Omental fat pad (tissue), 4 donors: ENCODE measurements at places on chromosomes 2 and 18. TPM values are rescaled to one million over a fixed set of nuclear protein-coding genes. Genes with fewer than 3 reads are reported as not detected.

DNA sequence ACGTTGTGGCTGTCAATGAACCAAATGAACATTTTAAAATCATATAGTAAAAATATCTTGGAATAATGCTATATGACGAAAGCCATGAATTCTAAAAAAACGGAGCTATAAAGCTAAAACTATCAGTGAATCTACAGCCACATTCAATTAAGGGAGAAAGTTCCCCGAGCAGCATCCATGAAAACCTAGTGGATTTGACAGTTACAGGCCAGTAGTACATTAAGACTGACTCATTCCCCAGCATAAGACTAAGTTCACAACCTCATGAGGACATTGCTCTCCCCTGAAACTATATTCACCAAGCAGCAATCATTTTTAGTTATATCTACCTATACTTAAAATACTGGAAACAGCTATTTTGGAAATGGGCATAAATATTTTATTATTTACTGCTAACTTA lies 36.6 kb downstream of the KIDINS220 start:
- DNase-seq: no peak

The ZNF804A gene
- total RNA-seq: 0.09 TPM

GRCh38 chr18:28114472-28114871 lies 62.5 kb downstream of the CDH2 start:
- DNase-seq: no peak

The STPG4 gene
- total RNA-seq: 1.2 TPM

- no peak for DNase-seq
These were observed 31.2 kb upstream of the ALKAL2 start for GRCh38 chr2:319059-319600.

The TCF7L1 gene
- total RNA-seq: 3.9 TPM

DNA sequence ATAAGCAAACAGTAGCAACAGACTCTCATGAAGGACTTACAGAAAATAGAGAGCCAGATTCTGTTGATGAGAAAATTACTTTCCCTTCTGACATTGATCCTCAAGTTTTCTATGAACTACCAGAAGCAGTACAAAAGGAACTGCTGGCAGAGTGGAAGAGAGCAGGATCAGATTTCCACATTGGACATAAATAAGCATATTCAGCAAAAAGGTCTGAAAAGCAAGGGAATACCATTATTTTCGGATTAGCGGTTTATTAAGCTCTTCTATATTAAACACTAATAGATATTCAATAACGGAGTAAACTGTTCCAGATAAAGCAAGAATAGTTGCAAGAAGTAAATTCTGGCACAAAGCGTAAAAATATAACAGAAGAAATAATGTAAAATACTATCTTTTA lies 25.0 kb downstream of the POLI start:
- no peak for DNase-seq

The CAPN13 gene
- not detected for total RNA-seq

The DSG4 gene
- not detected for total RNA-seq

GRCh38 chr2:61619561-61619960 lies 81.4 kb upstream of the XPO1 start:
- DNase-seq: no peak

The SLC16A14 gene
- 5.5 TPM for total RNA-seq

DNA sequence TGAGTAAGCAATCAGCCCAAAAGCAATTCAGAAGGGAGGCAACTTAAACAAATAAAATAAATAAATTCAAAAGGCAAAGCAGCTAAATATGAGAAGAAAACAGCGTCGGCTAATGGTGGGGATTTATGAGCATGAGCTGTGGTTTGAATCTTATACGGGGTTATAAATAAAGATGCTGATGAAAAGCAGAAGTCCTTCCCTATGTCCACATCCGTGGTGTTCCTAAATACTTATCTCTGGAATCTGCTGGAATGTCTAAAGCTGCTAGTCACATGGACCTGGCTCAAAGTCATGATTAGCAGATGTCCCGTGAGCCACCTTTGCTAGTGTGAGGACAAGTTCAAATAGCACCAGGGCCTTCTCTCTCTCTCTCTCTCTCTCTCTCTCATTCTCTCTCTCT lies 33.8 kb downstream of the SMIM21 start:
- DNase-seq: no peak

The IHH gene
- total RNA-seq: not detected

DNA sequence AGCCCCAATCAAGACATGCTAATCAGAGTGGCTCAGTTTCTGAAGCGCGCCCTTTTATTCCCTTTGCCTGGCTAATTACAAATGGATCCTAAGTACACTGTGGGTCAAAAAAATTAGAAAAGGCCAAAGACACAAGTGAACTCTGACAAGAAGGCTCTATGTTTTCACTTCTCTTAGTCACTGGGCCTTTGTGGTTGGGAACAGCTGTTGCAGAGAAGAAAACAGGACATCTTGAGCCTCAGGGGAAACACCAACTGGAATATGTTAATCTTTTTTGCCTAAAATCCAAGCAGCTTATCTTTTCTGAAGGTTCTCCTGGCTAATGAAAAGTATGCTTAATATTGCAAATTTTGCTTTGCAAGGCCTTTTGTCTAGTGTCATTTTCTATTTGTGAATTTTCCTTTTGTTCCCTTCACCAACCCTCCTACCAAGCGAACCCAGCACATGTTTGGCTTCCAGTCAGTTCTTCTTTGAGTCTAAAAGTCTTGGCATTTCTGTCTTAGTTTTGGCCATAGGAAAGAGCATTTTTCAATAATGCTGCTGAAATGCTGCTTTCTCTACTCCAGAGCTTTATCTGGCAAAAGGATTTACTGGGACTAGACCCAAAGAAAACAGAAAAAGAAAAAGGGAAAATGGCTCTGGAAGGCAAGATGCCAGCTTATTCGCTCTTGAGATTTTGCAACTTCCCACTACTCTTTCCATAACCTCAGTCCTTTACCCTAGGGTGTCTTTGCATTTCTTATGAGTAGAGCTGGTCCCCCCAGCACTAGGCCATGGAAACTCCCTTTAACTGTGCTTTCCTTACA lies 440.2 kb upstream of the ST6GAL2 start:
- no peak for DNase-seq

The DYNAP gene
- total RNA-seq: not detected

The MAP3K19 gene
- total RNA-seq: not detected

The HEATR5B gene
- total RNA-seq: 27.7 TPM

- no peak for DNase-seq
These were observed 36.9 kb downstream of the FAM168B start for GRCh38 chr2:131056204-131056931.

The CCDC85A gene
- total RNA-seq: 10.3 TPM

DNA sequence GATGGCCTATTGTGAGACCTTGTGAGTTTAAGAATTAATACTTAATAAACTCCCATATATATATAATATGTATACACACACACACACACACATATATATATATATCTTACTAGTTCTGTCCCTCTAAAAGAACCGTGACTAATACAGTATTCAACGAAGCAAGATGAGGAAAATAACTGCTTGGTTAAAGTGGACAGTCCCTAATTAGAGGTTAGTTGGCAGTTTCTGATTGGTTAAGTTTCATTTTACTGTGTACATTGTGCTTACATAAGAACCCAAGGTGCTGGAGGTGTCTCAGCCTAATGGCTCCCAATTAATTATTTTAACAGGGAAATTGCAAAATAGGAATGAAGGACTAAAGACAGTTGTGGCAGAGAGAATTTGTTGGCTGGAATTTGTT lies 132.1 kb downstream of the STRN start:
- no peak for DNase-seq

The CD302 gene
- total RNA-seq: 161 TPM

- no peak for DNase-seq
These were observed 219.6 kb downstream of the MBD2 start for GRCh38 chr18:54004828-54005227.

DNA sequence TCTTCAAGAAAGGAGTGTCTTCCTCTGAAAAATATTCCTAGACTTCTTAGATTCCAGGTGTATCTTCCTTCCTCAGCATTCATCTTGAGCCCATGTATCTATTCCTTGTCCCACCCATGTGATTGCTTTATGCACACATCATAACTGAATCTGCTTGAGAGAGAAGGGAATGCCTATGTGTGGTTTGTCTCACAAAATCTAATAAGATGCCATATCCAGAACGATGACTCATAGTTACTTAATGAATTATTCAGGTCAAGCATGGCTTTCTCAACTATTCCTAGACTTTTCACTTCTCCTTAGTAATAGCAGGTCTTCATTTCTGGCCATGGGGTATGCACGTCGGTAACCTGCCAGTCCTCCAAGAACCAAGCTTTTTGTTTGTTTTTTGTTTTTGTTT lies 121.8 kb downstream of the SETBP1 start:
- DNase-seq: no peak
